Stimulated activated CD8-positive, alpha-beta memory T cell treated with anti-CD3 and anti-CD28 coated beads, Interleukin-4, amount 100 ng/mL, for 4 hours (primary cell): ENCODE measurements at places on chromosomes 2 and 18.

GRCh38 chr2:198468136-198468535 lies 663.7 kb downstream of the PLCL1 start:
- DNase-seq, result no peak

DNA sequence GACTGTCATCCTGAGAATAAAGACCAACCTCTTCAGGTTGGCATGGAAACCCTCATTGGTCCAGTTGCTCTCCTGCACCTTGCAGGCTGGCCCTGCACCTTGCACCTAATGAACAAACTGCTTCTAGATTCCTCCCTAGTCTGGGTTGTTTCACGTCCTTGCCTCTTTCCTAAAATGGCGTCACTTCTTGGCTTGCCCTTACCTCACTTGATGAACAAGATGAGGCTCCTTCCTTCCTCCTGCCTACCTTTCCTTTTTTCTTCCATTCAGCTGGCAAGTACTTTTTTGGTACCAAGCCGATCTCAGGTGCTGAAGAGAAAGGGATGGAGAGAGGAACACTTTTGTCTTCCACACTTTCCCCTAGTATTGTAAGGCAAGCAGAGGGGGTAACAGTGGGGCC lies 74.5 kb downstream of the MYCN start:
- no peak for DNase-seq

GRCh38 chr18:50143886-50144285 lies 51.1 kb downstream of the MYO5B start:
- no peak for DNase-seq

DNA sequence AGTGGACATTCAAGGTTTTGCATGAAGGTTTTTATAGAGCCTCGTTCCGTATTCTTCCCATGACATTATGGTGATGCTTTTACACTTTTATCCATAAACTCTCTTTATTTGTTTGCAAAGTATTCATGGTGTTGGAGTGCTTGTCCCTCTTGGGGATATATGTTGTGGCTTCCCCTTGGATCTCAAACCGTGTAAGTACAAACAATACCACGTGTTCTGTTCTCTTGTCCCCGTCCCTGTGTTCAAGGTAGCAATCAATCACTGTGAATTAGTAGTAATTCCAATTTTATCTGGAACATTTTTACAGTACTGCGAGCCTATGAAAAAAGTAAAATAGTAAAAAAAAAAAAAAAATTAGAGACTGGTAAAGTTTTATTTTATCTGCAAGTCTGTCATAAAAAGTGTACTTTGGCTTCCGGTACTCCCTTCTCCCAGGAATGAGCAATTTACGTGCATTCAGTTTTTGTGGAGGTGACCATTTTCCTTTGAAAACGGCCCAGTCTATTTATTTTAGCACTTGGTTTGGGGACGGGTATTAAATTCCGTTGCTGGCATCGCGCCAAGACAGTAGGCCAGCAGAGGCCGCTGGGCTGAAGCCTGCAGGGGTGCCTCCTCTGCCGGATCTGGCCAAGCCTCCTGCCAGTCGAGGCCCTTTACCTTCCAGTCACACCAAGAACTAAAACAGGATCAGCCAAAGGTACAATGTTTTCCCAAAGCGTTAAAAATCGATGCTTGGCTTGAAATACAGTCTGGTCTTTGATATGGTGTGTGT lies 175.7 kb downstream of the SOCS6 start:
- DNase-seq, result no peak

DNA sequence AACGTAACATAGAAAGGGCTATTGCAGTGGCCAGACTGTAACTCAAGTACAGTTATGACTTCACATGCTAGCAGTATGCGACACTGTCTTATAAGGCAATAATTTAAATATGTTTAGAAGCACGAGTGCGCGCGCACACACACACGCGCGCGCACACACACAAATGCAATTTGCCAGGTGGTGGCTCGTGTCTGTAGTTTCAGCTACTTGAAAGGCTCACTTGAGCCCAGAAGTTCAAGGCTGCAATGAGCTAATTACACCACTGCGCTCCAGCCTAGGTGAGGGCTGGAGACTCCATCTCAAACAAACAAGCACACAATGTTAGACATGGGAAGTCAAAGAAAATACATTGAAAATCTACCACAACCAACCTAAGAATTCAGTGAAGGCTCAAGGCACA lies 103.7 kb downstream of the USP34 start:
- no peak for DNase-seq

GRCh38 chr2:217866457-217866856 lies 136.3 kb downstream of the TNS1 start:
- DNase-seq, result no peak

DNA sequence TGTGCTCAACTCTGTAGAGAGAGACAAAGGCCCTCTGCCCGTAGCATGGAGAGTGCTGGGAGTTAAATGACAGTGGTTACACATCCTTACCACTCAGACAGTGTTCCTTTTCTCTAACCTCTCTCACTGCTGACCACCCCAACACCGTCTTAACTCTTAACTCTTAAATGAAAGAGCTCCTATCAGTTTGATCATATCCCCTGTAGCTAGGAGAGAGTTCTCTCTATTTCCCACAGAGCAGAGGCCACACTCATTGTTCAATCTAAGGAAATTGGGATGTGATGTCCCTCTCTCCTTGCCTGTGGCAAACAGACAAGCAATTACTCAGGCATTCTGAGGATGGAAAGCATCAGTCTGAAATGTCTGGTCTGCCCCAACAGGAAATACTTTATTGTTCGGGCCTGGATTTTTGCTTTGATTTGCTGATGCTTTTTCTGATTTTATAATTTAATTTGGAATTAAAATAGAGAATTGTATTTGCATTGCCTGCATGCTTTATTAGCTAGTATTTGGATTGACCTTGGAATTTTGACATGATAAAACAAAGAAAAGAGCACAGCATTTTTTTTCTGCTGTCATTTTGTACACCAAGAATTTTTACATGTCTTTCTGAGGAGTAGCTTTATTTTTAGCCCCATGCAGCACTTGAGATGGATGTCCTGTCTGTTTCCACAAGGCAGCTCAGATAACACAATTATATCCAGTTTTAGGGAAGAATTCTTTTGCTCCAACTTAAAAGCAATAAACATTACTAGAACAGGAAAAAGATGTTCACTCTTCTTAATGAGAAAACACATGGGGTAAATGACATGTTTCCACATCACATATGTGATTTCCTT lies 27.7 kb upstream of the IER3IP1 start:
- no peak for DNase-seq

DNA sequence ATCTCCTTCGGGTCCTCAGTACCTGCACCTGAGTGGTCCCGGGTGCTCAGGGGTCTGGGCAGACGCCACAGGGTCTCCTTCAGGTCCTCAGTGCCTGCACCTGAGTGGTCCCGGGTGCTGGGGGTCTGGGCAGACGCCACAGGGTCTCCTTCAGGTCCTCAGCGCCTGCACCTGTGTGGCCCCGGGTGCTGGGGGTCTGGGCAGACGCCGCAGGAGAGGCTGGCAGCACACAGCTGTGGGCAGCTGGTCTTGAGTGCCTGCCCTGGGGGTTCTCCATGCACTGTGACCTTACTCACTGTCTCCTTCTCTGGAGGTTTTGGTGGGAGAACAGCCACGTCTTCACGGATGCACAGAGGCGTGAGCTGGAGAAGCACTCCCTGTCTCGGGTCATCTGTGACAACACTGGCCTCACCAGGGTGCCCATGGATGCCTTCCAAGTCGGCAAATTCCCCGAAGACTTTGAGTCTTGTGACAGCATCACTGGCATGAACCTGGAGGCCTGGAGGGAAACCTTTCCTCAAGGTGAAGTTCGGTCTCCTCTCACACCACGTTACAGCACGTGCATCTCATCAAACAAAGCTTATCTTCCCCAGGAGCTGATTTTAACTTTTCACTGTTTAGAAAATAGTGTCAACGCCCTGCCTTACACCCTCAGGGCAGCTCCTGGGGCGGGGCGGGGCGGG lies 82.6 kb downstream of the TPO start:
- DNase-seq, result no peak

GRCh38 chr2:13390676-13391075 lies 673.9 kb downstream of the TRIB2 start:
- no peak for DNase-seq

- DNase-seq, result no peak
These were observed 17.3 kb upstream of the RHOB start for GRCh38 chr2:20429528-20429927.

DNA sequence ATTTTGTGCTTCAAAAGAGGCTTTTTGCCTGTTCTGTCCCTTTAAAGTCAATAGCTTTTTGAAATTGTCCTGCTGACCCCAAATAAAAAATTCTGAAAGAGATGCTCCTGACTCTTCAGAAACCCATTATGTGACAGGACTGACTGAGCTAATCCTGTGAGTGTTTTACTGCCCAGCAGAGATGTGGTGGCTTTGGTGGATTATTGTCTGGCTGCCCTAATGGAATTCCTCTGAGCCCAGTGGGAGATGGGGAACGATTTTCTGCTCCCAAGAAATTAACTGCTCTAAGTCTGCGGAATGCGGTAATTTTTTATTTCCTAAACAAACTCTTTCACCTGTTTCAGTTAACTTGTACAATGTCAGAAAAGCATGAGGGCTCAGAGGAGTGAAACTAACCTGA lies 258.2 kb downstream of the IKZF2 start:
- DNase-seq, result no peak

DNA sequence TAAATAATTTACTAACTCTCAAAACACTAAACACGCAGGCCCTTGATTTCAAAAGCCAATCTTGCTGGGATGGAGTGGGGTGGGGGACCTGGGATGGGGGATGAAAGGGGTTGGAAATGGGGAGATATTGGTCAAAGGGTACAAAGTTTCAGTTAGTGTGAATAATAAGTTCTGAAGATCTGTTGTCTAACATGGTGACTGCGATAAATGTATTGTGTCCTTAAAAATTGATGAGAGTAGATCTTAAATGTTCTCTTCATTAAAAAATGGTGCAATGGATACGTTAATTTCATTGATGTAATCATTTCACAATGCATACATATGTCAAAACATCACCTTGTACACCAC lies 505 bp upstream of the ACYP2 start:
- DNase-seq, result no peak
